Activated CD4-positive, alpha-beta T cell treated with anti-CD3 and anti-CD28 coated beads for 48 hours (primary cell): ENCODE measurements at places on chromosomes 16 and 17.

DNA sequence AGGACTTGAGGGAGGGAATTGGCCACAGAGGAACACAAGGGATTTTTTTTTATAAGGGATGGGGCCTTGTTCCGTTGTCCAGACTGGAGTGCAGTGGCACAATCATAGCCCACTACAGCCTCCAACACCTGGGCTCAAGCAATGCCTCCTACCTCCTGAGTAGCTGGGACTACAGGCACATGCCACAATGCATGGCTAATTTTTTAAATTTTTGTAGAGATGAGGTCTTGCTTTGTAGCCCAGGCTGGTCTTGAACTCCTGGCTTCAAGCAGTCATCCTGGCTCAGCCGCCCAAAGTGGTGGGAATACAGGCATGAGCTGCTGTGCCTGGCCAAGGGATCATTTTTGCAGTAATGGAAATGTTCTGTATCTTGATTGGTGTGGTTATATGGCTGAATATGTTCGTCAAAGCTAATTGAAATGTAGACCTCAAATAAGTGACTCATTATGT is 56.9 kb downstream of the VMP1 start:
- DNase-seq = peak; percentile 49

DNA sequence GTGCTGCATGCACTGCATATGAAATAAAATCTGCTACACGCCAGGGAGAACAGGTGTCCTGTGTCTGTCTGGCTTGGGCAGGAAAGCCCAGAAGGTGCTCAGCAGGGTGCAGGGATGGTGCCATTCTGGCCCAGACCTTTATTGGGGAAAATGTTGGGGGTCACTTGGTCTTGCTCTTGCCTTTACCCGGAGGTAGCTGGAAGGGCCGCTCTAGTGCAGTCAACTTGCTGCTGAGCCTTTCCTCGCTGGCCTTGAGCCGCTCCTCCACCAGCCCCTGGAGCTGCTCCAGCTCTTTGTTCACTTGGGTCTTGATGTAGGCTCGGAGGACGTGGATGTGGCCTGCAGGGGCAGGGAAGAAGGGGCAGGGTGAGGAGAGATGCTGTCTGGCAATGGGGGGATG is 4.5 kb downstream of the CFAP119 start:
- DNase-seq = no peak

- DNase-seq = no peak
Observed at GRCh38 chr17:9669551-9670008, 24.3 kb downstream of the USP43 start.

GRCh38 chr17:32015245-32016013 is 8.2 kb downstream of the LRRC37B start:
- no peak for DNase-seq

DNA sequence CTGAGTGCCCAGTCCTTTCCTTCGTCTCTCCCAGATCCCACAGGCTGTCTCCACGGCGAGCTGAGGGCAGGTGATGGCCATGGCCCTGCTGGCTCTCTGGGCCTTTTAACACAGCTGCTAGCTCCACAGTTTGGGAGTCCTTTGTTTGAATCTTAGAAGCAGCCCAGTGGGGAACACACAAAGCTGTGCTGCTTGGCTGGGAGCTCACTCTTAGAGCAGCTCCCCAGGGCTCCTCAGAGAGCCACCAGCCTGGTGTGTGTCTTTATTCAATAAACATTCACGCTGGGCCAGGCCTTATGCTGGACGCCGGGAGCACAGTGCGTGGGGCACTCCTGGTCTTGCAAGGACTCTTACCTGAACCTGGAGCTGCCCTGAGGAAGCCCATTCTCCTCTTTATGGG is 29.7 kb downstream of the WNT3 start:
- no peak for DNase-seq

GRCh38 chr17:33292201-33292980 is 704 bp downstream of the ASIC2 start:
- peak; percentile 7 for DNase-seq

- no peak for DNase-seq
Observed at GRCh38 chr17:31200287-31200686, 96.8 kb downstream of the OMG start.

- no peak for DNase-seq
Observed at GRCh38 chr16:22628994-22629393, 118.3 kb downstream of the NPIPB5 start.

DNA sequence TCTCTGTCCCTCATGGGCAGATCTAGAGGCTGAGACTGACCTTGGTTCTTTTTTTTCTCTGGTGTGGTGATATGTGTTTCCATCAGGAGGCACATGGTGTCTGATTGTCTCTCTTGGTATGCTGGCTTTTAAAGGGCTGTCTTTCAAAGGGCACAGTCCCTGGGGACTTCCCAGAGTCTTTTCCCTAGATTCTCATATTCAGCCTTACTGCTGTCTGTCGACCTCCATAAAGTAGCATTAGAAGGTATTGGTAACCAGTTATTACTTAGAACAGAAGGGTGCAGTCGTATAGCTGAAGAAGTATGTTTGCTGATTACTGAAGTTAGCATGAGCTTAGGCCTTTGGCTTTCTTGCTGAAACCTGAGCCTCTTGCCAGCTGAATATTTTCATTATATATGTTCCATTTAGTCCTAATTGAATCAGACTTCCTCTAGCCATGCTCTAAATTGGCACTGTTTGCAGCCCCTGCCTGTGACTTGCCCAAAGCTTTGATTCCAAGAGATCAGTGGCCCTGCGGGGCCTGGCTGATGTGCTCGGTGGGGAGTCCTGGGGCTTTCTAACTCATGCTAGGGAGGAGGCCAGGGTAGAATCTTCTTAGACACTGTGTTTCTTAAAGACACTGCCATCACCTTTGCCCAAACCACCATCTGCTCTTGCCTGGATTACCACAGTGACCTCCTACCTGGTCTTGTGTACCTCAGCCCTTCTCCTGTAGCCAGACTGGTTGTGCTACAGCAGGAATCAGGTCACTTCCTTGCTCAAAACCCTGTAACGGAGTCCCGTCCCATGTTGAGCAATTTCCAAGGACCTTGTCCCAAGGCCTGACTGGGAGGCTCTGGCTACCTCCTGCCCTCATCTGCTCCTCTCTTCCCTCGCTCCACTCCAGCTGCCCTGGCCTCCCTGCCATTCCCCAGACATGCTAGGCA is 71.5 kb downstream of the WWP2 start:
- no peak for DNase-seq

- DNase-seq = no peak
Observed at GRCh38 chr16:88610909-88611812, 27.2 kb upstream of the IL17C start.

DNA sequence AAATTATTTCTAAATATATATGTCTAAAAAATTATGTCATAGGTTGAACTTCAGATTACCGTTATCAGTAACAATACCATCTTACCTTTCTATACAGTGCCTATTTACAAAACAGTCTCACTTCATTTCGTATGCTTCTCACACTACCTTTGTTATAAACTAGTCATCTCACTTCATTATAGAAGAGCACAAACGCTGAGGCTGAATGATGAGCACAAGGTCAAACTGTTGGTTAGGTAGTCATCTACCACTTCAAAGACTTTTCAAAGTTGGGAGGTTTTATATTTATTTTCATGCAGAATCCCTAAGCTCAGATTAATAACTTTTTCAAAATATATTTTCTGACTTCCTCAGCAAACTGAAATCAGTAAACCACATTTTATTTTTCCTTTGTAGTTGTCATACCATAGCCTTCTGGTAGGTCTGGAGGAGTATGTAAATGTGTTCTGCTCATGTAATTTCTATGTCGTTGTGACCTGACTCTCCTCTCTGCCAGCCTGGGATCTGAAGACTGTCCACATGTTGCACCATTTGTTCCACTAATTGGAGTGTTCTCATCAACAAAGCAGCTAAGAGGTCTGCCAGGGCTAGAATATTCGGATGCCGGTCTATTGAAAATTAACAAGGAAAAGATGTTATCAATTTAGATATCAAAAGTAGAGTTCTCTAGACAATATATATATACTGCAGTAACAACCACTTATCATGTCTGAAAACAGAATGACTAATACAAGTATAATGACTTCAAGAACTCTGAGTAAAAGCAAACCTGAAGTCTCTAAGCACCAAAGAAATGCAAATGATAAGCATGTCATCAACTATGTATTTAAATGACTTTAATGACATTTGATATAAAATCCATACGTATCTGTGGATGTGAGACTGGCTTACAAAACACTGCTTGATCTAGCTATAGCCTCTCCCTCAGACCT is 73.9 kb downstream of the CEP95 start:
- peak; percentile 31 for DNase-seq

DNA sequence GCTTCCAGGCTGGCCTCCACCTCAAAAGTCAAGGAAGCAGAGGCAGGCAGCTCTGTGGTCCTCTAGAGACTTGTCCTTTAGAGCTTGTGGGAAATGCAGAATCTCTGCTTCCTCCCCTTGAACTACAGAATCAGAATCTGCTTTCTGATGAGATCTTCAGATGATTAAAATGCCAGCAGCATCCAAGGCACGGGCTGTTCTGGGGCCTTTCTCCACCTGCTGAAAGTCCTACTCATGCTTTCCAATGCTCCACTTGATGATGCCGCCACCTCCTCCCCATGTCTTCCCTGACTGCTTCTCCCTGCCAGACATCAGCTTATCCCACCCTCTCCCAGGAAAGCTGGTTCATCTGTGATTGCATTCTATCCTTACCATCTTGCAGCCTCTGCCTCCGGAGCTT is 33.3 kb downstream of the CMTM3 start:
- DNase-seq = no peak

GRCh38 chr17:14196377-14196997 is 40.2 kb downstream of the CDRT15 start:
- no peak for DNase-seq

- peak; percentile 60 for DNase-seq
Observed at GRCh38 chr17:45394913-45395568, 37.6 kb downstream of the ARHGAP27 start.

GRCh38 chr16:31117384-31118222 is at the start of gene KAT8:
KAT8 (plus strand) TSS chr16:31117664; CDS start chr16:31117682, 18 bp downstream.
- peak; percentile 99 for DNase-seq

DNA sequence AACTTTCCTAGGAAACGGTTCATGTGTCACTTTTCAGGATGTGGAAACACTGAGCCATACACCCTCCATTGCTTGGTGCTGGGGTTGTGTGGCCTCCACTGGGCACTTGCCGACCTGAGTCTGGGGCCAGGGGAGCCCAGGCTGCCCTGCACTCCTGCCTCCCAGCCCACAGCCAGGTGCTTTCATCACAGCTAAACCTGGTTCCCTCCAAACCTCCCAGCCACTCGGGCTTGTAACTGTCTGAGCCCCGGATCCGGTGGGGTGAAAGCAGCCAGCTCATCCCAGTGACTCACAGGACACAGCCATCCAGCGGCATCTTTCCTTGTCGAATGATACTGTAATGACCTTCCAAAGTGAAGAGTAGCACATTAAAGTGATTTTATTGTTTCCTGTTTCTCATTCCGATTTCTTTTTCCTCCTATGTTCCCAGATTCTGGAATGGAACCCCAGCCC is 19.8 kb downstream of the CARHSP1 start:
- DNase-seq = no peak

DNA sequence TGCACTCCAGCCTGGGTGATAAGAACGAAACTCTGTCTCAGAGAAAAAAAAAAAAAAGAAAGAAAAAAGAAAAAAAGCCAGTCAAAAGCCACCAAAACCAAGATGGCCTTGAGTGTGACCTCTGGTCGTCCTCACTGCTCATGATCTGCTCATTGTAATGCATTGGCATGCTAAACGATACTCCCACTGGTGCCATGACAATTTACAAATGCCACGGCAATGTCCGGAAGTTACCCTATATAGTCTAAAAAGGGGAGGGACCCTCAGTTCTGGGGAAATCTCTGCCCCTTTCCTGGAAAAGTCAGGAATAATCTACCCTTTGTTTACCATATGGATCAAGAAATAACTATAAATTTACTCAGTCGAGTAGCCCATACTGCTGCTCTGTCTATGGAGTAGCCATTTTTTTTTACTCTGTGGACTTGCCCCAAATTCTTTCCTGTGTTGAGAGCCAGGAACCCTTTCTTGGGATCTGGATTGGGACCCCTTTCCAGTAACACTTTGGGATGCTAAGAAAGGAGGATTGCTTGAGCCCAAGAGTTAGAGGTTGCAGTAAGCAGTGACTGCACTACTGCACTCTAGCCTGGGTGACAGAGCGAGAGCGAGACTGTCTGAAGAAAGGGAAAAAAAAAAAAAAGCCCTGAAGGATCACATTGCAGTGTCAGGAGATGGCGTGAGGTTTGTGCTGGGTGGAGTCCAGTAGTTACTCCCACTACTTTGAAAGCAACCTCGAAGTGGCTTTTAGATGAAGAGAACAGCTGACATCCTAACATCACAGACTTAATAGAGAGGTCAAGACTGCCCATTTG is 3.7 kb upstream of the TMEM231 start:
- DNase-seq = no peak

GRCh38 chr17:56891751-56892150 is 22.1 kb downstream of the TRIM25 start:
- DNase-seq = peak; percentile 74

DNA sequence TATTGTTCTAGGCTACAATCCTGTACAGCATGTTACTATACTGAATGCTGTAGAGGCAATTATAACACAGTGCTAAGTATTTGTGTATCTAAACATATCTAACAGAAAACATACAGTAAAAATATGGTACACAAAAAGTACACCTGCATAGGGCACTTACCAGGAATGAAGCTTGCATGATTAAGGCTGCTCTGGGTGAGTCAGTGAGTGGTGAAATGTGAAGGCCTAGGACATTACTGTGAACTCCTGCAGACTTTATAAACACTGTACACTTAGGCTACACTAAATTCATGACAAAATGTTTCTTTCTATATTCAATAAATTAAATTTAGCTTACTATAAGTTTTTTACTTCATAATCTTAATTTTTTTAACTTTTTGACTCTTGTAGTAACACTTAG is 37.1 kb downstream of the AMFR start:
- DNase-seq = no peak

GRCh38 chr17:79137789-79138165 is 63.2 kb downstream of the ENGASE start:
- no peak for DNase-seq

GRCh38 chr16:90077757-90078578 is 837 bp upstream of the PRDM7 start:
- peak; percentile 45 for DNase-seq

DNA sequence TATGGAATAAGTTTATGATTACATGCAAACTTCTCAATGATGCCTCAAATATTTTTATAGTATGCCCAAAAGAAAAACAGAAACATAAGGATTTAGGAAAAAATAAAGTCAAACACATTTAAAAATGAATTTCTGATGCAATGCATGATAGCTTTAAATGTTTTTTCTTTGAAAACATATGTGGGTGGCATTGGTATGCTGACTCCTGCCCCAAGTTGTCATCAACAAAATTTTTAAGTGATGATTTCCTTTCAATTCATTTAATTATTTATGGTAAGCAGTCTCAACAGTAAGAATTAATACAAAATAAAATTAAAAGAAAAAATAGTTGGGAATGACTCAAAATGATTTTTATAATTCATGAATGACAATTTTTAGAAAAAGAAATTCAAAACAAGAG is 104.9 kb downstream of the CEP112 start:
- DNase-seq = no peak

DNA sequence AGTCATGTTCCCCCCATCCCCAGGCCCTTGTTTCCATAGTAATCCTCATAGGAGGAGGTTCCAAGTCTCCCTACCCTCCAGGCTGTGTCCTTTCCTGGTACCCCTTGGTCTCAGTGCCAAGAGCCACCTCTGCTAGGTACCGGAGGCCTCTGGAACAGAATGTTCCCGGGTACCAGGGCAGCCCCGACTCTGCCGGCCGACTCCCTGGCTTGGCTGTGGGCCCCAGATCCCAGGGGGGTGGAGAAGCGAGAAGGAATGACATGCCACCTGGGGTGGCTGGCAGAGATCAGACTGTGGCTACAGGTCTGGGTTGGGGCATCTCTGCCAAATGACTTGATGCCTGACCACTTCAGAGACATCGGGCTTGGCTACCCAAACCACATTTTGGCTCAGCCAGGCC is 3.6 kb downstream of the STAC2 start:
- no peak for DNase-seq
